ENCODE measurements at places on chromosomes 7 and 10.

GRCh38 chr10:14349081-14349480, 18.4 kb upstream of the FRMD4A start:
- no peak for DNase-seq

GRCh38 chr7:95334447-95334846, 10.1 kb upstream of the PON1 start:
- DNase-seq = no peak

DNA sequence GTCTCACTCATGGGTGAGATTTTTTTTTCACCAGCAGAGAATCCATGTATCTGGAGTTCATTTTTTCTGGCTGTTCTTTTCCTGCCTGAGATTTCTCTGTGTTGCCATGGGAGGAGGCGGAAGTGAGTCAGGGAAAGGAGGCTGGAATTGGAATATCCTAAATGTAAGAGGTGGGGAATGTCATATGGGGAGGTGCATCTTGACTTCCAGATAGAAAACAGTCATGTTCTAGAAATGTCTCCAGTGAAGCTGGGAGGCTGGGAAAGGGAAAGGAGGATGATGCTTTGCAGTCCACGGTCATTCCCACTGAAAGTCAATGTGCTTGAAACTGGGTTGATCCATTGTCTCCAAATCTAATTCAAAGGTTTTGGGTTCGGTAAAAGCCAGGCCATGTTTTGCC, 39.7 kb upstream of the HPS1 start:
- DNase-seq = no peak

DNA sequence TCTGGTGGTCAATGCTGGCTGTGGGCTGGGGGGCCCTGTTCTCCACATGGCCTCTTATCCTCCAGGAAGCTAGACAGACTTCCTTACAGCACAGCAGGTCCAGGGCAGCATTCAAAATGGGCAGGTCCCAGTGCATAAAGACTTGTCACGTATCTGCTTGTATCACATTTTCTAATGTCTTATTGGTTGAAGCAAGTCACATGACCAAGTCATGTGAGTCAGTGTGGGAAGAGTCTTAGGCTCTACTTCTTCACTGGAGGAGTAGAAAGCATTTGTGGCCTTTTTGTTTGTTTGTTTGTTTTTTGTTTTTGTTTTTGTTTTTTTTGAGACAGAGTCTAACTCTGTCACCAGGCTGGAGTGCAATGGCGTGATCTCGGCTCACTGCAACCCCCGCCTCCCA, 104.7 kb downstream of the COL13A1 start:
- DNase-seq = no peak

GRCh38 chr10:78402591-78402990, 368.9 kb downstream of the RPS24 start:
- no peak for DNase-seq

GRCh38 chr10:27252267-27253000, 11.8 kb upstream of the ACBD5 start:
- no peak for DNase-seq
